RPMI7951 (cell line): ENCODE measurements at places on chromosomes 7 and 10. TPM values are rescaled to one million over a fixed set of nuclear protein-coding genes. Genes with fewer than 3 reads are reported as not detected.

ATRNL1 gene
- 0.12 and 0.39 TPM in 2 replicates for total RNA-seq

INMT gene
- total RNA-seq: 79.9 and 94.1 TPM in 2 replicates

PHYHIPL gene
- total RNA-seq: not detected in 2 replicates

ANKRD7 gene
- total RNA-seq: 2.3 and 4.6 TPM in 2 replicates

ITIH5 gene
- 7.6 and 7.7 TPM in 2 replicates for total RNA-seq

TRIM73 gene
- total RNA-seq: under 0.01 and 0.29 TPM in 2 replicates

CDNF gene
- total RNA-seq: 0.29 TPM in 1 of 2 replicates, not detected in the other
